Liver (tissue), 10 donors: ENCODE measurements at places on chromosomes 3 and 15. TPM values are rescaled to one million over a fixed set of nuclear protein-coding genes. Genes with fewer than 3 reads are reported as not detected.

DNA sequence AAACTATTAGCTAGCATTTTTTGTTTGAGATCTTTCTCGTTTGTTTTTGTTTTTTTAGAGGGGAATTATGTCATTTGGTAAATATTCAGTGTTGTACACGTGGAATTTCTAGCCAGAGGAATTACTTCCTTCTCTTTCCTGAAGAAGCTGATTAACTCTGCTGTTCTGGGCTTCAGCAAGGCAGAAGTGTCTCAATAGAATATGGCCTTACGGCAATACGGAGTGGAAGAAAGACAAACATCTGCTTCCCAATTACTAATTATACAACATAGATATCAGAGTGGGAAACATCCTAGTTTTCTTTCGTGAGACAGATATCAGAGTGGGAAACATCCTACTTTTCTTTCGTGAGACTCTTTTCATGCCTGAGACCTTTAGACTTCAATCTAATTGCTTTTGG, 11.9 kb downstream of the P3H2 start:
- no peak for DNase-seq
- no peaks in the 10 kb centered on the region for H3K27me3 ChIP-seq
- no peaks in the 10 kb centered on the region for H3K36me3 ChIP-seq
- H3K27ac ChIP-seq: peak overlapping the region; percentile 14
- H3K4me3 ChIP-seq: no peak overlapping the region
- peaks cover 1% of the 10 kb centered on the region for H3K4me1 ChIP-seq

- no peaks in the 10 kb centered on the region for H3K36me3 ChIP-seq
- H3K27me3 ChIP-seq: no peaks in the 10 kb centered on the region
- H3K4me3 ChIP-seq: no peak overlapping the region
- H3K27ac ChIP-seq: no peak overlapping the region
- no peak for DNase-seq
- no peaks in the 10 kb centered on the region for H3K4me1 ChIP-seq
These were observed 110.3 kb downstream of the PLOD2 start for GRCh38 chr3:146050691-146051090.

- peak; percentile 23 for DNase-seq
- no peak overlapping the region for H3K4me3 ChIP-seq
- no peaks in the 10 kb centered on the region for H3K4me1 ChIP-seq
These were observed 121.6 kb downstream of the EEFSEC start for GRCh38 chr3:128274837-128275236.

DNA sequence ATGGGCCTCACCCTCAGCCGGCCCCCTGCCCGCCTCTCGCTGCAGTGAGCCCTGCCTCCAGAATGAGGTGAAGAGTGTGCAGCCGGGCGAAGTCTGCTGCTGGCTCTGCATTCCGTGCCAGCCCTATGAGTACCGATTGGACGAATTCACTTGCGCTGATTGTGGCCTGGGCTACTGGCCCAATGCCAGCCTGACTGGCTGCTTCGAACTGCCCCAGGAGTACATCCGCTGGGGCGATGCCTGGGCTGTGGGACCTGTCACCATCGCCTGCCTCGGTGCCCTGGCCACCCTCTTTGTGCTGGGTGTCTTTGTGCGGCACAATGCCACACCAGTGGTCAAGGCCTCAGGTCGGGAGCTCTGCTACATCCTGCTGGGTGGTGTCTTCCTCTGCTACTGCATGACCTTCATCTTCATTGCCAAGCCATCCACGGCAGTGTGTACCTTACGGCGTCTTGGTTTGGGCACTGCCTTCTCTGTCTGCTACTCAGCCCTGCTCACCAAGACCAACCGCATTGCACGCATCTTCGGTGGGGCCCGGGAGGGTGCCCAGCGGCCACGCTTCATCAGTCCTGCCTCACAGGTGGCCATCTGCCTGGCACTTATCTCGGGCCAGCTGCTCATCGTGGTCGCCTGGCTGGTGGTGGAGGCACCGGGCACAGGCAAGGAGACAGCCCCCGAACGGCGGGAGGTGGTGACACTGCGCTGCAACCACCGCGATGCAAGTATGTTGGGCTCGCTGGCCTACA, 8.5 kb downstream of the GRM2 start:
- no peak for DNase-seq
- no peak overlapping the region for H3K4me3 ChIP-seq
- no peaks in the 10 kb centered on the region for H3K27me3 ChIP-seq
- H3K27ac ChIP-seq: no peak overlapping the region

DNA sequence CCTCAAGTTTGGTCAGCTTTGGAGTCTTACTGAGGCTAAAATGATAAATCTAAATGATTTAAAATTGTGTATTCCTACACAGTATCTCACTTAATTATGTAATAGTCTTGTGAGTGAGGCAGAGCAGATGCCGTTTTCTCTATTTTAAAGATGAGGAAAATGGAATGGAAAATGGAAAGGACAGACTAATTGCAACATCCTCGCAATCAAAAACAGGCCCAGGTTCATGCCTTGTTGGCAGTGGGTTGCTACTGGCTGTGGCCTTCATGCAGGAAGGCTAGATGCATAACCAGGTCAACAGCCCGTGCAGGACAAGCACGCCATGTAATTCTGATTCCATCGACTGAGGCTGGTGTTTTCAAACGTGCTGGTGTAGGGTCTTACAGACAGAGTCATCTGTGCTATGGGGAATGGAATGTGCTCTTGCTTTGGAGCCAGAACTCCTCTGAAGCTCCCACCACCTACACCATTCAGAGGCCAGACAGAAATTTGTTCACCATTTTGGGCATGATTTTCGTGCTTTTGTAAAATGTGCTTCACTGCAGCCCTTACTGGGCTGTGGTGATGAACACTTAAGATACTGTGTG, 37.9 kb downstream of the MLH1 start:
- DNase-seq: no peak
- H3K27ac ChIP-seq: no peak overlapping the region
- H3K36me3 ChIP-seq: peaks cover 5% of the 10 kb centered on the region
- H3K4me1 ChIP-seq: no peaks in the 10 kb centered on the region
- H3K27me3 ChIP-seq: no peaks in the 10 kb centered on the region

MFSD1 gene
- total RNA-seq: 84.7 TPM

IGSF10 gene
- total RNA-seq: 0.65 TPM

GPR171 gene
- total RNA-seq: 0.33 TPM

DNA sequence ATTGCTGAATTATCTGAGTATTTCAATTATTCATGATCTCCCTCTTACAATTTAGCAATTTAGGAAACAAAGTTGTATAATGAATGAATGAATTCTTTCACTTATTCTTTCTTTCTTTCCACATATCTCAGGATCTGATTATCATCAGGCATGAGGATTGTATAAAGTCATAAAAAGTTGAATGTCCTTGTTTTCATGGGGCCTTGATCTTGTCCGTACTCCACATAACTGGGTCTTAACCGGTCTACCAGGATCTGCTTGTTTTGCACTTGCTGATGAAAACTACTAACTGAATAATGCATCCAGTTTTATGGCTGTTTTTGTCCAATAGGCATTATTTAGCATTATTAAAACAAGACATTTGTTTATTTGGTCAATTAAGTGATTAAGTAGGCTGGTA, 12.6 kb downstream of the C3orf85 start:
- no peak overlapping the region for H3K27ac ChIP-seq
- H3K27me3 ChIP-seq: no peaks in the 10 kb centered on the region
- DNase-seq: no peak
- no peaks in the 10 kb centered on the region for H3K4me1 ChIP-seq

CFAP92 gene
- 0.25 TPM for total RNA-seq

GRCh38 chr3:117752984-117753717, 1043.6 kb downstream of the TUSC7 start:
- no peaks in the 10 kb centered on the region for H3K36me3 ChIP-seq
- no peak overlapping the region for H3K27ac ChIP-seq
- H3K4me3 ChIP-seq: no peak overlapping the region
- no peak for DNase-seq
- H3K27me3 ChIP-seq: no peaks in the 10 kb centered on the region

DNA sequence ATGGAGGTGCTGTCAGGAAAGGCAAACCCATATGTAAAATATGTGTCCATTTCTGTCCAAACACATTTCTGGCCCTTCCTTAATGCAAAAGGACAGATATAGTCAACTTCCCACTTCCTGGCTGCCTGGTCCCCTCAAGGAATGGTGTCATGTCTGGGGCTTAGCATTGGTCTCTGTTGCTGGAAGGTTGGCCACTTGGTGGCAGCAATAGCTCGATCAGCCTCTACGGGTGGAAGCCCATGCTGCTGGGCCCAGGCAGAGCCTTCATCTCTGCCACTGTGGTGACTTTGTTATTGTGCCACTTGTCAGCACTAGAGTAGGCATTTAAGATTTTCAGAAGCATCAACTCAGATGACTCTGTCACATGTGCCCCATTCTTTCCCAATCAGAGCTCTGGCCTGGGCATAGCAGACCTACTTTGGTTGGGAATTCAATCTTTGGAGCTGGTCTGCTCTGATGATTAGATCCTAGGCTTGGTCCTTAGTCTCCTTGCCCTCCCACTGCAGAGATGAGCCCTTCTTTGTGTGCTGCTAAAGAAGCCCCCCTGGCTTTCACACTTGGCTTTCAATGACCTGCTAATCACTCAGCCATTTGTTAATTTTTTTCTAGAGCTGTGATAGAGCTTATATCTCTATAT, 51.0 kb upstream of the SPSB4 start:
- H3K4me3 ChIP-seq: no peak overlapping the region
- H3K36me3 ChIP-seq: no peaks in the 10 kb centered on the region
- no peaks in the 10 kb centered on the region for H3K4me1 ChIP-seq
- DNase-seq: peak; percentile 40

- no peak for DNase-seq
- no peak overlapping the region for H3K27ac ChIP-seq
- no peaks in the 10 kb centered on the region for H3K27me3 ChIP-seq
- no peaks in the 10 kb centered on the region for H3K36me3 ChIP-seq
- no peak overlapping the region for H3K4me3 ChIP-seq
These were observed 7.3 kb downstream of the ILDR1 start for GRCh38 chr3:122014741-122015140.

AADAC gene
- 144 TPM for total RNA-seq

ECE2 gene
- not detected for total RNA-seq
